CD4-positive, alpha-beta T cell (primary cell): ENCODE measurements at places on chromosomes 7 and 10. TPM values are rescaled to one million over a fixed set of nuclear protein-coding genes. Genes with fewer than 3 reads are reported as not detected.

Gene MYO3A
- not detected for total RNA-seq

Gene MMD2
- not detected for total RNA-seq

Gene SPDYE9
- total RNA-seq, result not detected

Gene CLCN1
- not detected for total RNA-seq

Gene NODAL
- not detected for total RNA-seq

Gene SLC39A12
- not detected for total RNA-seq

Gene KLF14
- not detected for total RNA-seq

Gene ZC3HAV1L
- total RNA-seq, result 0.44 TPM

Gene STK17A
- total RNA-seq, result 213 TPM

Gene SYT15B
- total RNA-seq, result not detected

Gene CCDC3
- 0.08 TPM for total RNA-seq

Gene VSTM4
- not detected for total RNA-seq

Gene FANK1
- not detected for total RNA-seq

Gene PAX4
- total RNA-seq, result not detected

Gene SNX10
- total RNA-seq, result 5.8 TPM

Gene PPIF
- total RNA-seq, result 42.7 TPM

Gene NPFFR1
- total RNA-seq, result 0.03 TPM

Gene CALHM1
- not detected for total RNA-seq

Gene MET
- total RNA-seq, result not detected

Gene MSMB
- total RNA-seq, result not detected

Gene SLC16A9
- not detected for total RNA-seq

Gene SPRN
- not detected for total RNA-seq

Gene PIP
- total RNA-seq, result not detected

Gene TMEM196
- total RNA-seq, result not detected

Gene CLRN3
- total RNA-seq, result not detected

Gene PHKG1
- total RNA-seq, result 9.7 TPM

Gene ZDHHC4
- total RNA-seq, result 32.9 TPM

Gene ATP6V0A4
- not detected for total RNA-seq

Gene FZD8
- total RNA-seq, result 2.2 TPM

Gene MYL10
- total RNA-seq, result not detected

Gene CYP2C19
- total RNA-seq, result not detected

Gene MRLN
- not detected for total RNA-seq

Gene GPR37
- total RNA-seq, result not detected

Gene VGF
- not detected for total RNA-seq

Gene ITPRIP
- 133 TPM for total RNA-seq

Gene ADIRF
- total RNA-seq, result not detected
